ENCODE measurements at places on chromosomes 2 and 18.
A peak's percentile ranks its signal among the peaks of the same experiment; 100 is the strongest.

DNA sequence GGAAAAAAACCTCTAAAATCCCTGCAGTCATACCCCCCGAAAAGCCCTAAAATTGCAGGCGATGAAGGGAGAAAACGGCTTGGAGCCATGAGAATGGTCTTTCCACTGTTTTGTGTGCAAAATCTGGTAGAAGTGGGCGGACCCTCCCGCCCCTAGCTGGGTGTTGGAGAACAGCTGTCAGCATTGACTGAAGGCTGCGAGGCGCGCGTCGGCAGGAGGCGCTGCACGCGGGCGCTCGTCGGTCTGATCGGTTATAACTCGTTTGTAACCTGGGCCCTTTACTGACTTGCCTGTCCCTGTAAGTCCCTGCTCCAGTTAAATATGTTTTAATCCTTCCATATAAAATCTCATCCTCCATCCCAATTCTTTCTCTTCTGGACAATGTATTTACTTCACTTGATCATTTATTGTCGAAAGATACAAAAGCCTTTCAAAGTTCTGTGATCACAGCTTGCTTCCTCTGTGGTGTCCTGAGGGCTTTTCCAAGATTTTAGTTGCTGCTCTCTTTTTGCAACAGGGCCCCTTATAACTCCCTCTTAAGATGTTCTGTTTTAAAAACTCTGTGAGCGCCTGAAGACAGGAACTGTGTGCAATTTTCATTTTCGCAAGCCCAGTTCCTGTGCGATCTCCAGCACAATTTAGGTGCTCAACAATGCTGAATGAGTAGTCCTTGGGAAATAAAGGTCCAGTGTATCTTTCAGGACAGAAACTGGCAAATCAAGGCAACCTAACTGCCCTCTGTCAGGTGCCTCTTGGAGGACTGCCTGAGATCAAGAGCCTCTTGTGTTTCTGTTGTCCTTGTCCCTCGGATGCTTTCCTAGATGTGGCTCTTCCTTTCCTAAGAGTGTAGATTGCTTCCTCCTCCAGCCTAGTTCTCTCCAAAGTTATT, 918 bp upstream of the HNRNPLL start:
- DNase-seq, result peak; percentile 87

GRCh38 chr18:77025123-77025522, 107.5 kb downstream of the MBP start:
- DNase-seq, result no peak

GRCh38 chr18:8322486-8322885, 286.8 kb upstream of the RAB12 start:
- no peak for DNase-seq

- no peak for DNase-seq
These were observed 66.8 kb downstream of the EPB41L5 start for GRCh38 chr2:120079647-120080046.

DNA sequence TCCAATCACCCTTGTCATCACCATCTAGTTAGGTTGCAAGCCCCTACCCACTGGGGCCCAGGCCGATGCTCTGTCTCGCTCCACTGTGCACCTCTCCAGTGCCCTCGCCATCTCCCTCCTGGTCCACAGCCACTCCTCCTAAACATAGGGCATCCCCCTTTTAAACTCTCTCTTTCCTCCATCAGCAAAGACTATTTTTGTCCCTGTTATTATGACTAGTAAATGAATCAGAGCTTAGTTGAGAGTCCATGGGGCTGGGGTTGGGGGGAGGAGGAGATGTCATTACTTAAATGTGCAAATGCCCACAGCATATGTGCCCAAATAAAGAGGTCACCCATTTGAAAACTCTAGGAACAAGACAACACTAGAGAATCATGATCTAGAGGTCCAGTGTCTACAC, 167.4 kb downstream of the TRABD2A start:
- no peak for DNase-seq

- no peak for DNase-seq
These were observed 279.4 kb downstream of the CCDC178 start for GRCh38 chr18:33161131-33161530.

DNA sequence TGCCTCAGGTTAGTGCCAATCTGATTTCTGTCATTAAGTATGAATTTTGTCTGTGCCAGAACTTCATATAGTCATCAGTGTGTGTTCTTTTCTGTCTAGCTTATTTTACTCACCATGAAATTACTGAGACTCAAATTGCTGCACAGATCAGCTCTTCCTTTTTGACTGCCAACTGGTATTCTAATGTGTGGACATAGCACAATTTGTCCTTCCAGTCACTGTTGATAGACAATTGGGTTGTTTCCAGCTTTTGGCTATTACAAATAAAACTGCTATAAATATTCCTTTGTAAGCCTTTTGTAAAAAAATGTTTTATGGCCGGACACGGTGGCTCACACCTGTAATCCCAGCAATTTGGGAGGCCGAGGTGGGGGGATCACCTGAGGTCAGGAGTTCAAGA, 7.7 kb downstream of the SH3YL1 start:
- DNase-seq, result no peak

GRCh38 chr2:84214455-84214854, 244.6 kb downstream of the SUCLG1 start:
- no peak for DNase-seq

- DNase-seq, result no peak
These were observed 55.5 kb upstream of the BIN1 start for GRCh38 chr2:127162261-127163089.

DNA sequence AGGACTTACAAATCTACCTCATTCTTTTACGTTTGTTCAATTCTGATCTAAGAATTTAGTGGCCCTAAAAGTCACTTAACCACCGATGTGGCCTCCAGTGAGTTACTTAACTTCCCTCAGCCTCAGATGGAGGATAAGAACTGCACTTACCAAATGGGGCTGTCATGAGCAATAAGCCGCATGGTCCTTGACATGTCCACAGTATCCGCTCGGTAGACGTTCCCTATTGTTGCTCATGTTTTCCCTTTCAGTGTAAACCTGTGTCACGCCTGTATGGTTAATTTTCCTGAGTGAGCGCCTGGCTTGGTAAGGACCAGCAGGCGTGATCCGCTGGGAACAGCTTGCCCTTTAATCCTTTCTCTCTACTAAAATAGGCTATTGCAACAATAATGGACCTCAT, 20.3 kb downstream of the SEC11C start:
- no peak for DNase-seq

GRCh38 chr2:40374543-40375240, 77.2 kb downstream of the SLC8A1 start:
- DNase-seq, result no peak

DNA sequence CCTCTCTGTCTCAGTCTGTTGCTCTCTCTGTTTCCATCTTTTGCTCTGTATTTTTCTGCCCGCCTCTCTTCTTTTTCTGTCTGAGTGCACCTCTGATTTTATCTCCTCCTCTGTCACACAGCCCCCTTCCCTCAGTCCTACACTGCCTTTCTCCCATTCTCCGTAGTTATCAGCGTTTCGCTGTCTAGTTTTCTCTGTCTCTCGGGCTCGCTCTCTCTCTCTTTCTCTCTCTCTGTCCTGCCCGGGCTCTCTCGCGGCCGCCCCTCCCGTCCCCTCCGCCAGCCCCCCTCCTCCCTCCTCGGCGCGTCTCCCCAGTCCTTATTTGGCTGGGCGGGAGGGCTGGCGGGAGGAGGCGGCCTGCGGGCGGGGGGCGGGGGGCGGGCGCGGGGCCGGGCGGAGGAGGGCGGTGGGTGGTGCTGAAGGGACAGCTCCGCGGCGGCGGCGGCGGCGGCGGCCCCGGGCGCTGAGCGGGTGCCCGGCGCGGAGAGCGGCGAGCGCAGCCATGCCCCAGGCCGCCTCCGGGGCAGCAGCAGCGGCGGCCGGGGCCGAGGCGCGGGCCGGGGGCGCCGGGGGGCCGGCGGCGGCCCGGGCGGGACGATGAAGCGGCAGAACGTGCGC, at the start of gene KCNK3:
TSS of gene KCNK3 (plus strand) at position 444 of the 618 bp plus-strand sequence. CDS start at position 598, 154 bp downstream.
- DNase-seq, result no peak

DNA sequence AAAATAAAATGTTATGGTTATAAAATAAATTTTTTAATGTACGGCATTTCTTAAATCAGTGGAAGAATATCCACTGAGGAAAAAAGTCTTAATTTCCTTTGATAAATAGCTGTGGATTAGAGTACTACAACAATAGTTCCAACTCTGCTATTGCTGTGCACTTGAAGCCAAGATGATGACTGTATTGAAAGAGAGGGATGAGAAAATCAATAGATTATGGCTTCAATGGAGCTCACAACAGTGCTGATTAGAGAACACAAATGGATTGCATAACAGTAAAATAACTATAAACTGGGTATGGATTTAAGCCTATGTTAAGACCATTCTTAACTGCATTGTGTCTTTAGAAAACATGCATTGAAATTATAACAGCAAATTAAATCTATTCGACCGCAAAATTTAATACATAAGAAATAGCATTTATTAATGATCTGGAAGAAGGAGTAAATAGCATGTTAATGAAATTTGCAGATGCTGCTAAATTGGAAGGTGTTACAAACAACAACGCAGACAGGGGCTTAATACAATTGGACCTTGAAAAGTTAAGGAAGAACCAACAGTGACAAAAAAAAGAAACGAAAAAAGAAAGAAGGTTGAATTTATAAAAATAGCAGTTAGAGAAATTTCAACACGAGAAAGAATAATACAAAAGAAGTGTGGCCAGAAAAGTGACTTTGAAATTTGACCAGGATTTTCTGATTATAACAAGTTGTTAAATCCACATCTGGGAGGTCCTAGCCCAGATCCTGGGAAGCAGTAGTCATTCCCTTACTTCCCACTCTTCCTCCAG, 8.6 kb upstream of the MAP3K20 start:
- no peak for DNase-seq

GRCh38 chr18:24470805-24471204, 10.4 kb downstream of the HRH4 start:
- DNase-seq, result no peak

- DNase-seq, result no peak
These were observed 1.1 kb downstream of the PTH2R start for GRCh38 chr2:208407667-208408066.

GRCh38 chr2:120765678-120766469, 30.2 kb downstream of the GLI2 start:
- no peak for DNase-seq

- no peak for DNase-seq
These were observed 727.6 kb upstream of the DDX18 start for GRCh38 chr2:117086943-117087250.

- no peak for DNase-seq
These were observed 93.9 kb downstream of the SH3RF3 start for GRCh38 chr2:109222825-109223471.

- DNase-seq, result no peak
These were observed 64.1 kb downstream of the SLC66A2 start for GRCh38 chr18:79887181-79888000.

DNA sequence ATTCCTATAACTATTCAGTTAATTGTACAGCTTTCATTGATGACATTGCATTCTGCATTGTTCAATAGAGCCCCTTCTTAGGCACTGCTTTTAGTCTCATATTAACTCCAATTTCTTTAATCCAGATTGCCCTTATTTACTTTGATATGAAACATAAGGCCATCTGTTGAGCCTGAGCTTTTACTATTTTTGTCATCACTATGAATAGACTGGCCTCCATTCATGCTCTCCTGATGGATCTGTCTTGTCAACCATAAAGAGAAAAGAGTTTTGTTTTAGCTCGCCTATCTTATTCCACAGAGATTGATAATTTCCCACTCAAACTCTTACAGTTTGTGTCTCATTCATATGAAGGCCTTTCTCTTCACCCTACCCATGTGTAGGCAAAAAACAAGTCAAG, 159.2 kb upstream of the DTNA start:
- DNase-seq, result no peak

DNA sequence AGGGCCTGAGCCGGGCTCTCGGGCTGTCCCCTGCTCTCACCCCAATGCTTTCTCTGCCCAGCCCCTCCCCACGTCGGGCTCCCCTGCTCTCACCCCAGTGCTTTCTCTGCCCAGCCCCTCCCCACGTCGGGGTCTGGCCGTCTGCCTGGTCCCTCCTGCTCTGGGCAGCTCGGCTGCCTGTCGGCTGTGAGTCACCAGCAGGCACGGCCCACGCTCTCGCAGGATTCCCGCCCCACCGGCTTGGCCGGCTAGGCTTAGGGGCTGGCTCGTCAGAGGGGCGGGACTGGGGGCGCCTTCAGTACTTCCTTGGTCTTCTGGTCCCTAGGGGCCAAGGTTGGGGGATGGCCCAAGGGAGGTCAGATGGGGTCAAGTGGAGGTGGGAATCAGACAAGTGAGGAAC, 3.3 kb downstream of the BOK start:
- no peak for DNase-seq

All from CD4-positive, alpha-beta T cell treated with Interleukin-15 for 4 hours (primary cell).